Ovary (tissue), 10 donors: ENCODE measurements at places on chromosomes 7 and 10. TPM values are rescaled to one million over a fixed set of nuclear protein-coding genes. Genes with fewer than 3 reads are reported as not detected.

The TEX36 gene
- total RNA-seq, result not detected

The CALML3 gene
- not detected for total RNA-seq

DNA sequence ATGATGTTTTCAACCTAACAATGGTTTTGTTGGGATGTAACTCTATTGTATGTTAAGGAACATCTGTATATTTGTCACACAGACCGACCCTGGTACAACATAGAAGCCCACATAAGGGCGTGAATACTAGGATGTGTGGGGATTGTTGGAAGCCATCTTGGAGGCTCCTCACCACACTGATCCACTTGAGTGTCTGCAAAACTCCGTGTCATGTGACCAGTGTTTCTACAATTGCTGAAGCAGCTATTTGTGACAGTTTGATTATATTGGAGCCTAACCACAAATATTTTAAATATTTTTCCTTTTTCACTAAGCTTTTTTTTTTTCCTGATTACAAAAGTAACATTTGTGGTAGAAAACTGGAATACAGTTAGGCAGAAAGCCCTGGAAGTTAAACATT, 27.9 kb downstream of the RALA start:
- no peak for DNase-seq
- H3K4me1 ChIP-seq, result peaks cover 4% of the 10 kb centered on the region
- H3K27me3 ChIP-seq, result no peaks in the 10 kb centered on the region
- no peak overlapping the region for H3K4me3 ChIP-seq

DNA sequence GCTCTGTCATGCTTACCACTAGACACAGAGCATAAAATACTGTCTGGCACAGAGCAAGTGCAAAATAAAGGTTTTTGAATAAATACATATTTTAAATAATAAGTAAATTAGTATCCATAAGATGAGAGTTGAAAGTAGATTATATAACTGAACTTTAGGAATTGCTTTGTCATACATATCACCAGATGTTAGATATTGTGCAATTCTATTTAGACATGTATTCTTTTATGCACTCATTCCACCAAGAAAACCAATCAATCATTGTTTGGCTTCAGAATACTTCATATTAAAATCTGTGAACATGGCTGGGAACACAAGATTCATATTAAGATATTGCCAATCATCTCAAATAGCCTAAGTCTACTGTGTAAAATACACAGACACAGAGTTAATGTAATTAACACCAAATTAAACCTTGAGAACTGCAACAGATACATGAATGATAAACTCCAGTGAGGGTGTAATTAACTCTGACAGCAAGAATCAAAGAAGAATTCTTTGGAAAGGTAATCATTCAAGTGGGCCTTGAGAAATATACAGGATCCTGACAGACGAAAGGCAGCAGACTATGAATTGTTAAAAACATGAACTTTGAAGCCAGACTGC, 201.0 kb upstream of the PTN start:
- no peaks in the 10 kb centered on the region for H3K4me1 ChIP-seq
- no peak overlapping the region for H3K4me3 ChIP-seq
- DNase-seq, result no peak
- no peaks in the 10 kb centered on the region for H3K27me3 ChIP-seq

- no peak for DNase-seq
- no peak overlapping the region for H3K27ac ChIP-seq
- no peaks in the 10 kb centered on the region for H3K27me3 ChIP-seq
Observed at GRCh38 chr7:47089461-47089860, 492.4 kb downstream of the TNS3 start.

The ACSM6 gene
- total RNA-seq, result not detected
